ENCODE measurements at places on chromosomes 3 and 15. TPM values are rescaled to one million over a fixed set of nuclear protein-coding genes. Genes with fewer than 3 reads are reported as not detected.
A peak's percentile ranks its signal among the peaks of the same experiment; 100 is the strongest.

- DNase-seq = peak; percentile 94
These were observed 40.8 kb downstream of the RARB start for GRCh38 chr3:25468866-25469319.

The CASR gene
- not detected for polyA plus RNA-seq

The SLC22A14 gene
- polyA plus RNA-seq = 0.22 TPM

The GOLGA6D gene
- 0.33 TPM for polyA plus RNA-seq

The HRH1 gene
- polyA plus RNA-seq = 3.2 TPM

GRCh38 chr3:11982341-11982941 is 21.7 kb upstream of the SYN2 start:
- no peak for DNase-seq

Data from muscle of back (tissue), 13 donors.